Activated T-helper 1 cell treated with anti-CD3 and anti-CD28 coated beads, Interleukin-2, amount 50 U/mL, for 16 hours (primary cell): ENCODE measurements at places on chromosomes 1 and 21.

DNA sequence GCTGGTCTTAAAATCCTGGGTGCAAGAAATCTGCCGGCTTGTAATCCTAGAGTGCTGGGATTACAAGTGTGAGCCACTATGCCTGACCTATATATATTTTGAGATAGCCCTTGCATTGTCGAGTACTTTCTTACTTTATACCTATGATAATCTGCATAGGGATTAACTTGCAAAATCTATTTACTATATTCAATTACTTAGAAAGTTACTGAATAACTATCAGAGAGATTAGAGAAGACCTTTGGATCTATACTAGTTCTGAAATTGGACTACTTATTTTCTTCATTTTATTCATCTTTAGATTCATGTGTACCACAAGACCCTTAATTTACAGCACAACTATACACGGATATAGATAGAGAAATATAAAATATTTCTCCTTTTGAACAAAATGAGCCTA, 1766.0 kb downstream of the NCAM2 start:
- DNase-seq: no peak

DNA sequence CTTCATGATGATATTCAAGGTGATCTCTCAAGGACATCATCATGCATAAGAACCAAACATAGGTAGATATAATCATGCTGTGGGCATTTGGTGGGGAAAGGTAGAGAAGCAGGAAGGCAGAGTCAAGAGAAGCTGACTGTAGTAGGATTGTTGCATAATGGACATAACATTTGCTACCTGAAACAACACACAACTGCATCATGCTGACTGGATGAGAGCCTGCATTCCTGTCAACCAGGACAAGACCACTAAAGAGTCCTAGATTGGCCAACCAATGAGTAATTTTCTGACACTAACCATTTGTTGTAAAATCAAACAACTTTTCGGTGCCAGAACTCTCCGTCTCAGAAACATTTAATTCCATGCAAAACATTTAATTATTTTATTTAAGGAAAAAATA, 377.2 kb downstream of the PLPP3 start:
- no peak for DNase-seq

DNA sequence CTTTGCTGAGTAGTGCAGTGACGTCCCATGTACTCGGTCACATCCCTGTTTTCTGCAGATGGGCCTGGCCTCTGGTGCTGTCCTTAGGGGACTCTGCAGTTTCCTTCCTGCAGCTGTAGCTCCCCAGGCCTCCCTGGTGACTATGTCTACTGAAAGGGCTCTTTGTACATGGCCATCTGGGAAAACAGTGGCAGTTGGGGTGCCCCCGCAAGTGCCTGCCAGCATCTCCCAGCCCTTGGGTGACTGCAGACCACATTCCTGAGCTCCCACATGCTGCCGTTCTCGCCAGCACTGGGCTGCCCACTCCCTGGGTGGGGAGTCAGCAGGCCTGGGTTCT, 37.5 kb upstream of the KCNA10 start:
- no peak for DNase-seq

GRCh38 chr1:227849251-227849650, 33.8 kb downstream of the PRSS38 start:
- no peak for DNase-seq

DNA sequence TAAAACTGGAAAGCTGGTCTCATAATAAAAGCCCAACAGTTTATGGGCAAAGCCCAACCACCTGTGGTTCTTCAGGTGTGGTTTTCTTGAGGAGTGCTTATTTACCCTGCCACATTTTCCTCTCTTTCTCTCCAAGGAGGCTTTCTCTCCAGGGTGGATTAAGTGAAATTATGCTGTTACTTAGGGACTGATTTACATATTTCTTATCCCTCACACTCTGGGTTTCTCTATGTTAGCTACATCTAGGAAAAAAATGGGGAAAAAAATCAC, 4.8 kb downstream of the TBX19 start:
- no peak for DNase-seq

GRCh38 chr1:185568155-185569123, 165.8 kb upstream of the HMCN1 start:
- DNase-seq: no peak

GRCh38 chr1:212228076-212228475, 57.1 kb upstream of the PPP2R5A start:
- no peak for DNase-seq

GRCh38 chr1:231738554-231738953, 112.0 kb downstream of the DISC1 start:
- DNase-seq: no peak

GRCh38 chr1:151536499-151536898, 3.6 kb upstream of the TUFT1 start:
- DNase-seq: no peak

- DNase-seq: no peak
Measured at GRCh38 chr1:191671236-191671635, 487.0 kb upstream of the RGS18 start.

- no peak for DNase-seq
Measured at GRCh38 chr1:88043834-88044233, 640.2 kb upstream of the PKN2 start.

DNA sequence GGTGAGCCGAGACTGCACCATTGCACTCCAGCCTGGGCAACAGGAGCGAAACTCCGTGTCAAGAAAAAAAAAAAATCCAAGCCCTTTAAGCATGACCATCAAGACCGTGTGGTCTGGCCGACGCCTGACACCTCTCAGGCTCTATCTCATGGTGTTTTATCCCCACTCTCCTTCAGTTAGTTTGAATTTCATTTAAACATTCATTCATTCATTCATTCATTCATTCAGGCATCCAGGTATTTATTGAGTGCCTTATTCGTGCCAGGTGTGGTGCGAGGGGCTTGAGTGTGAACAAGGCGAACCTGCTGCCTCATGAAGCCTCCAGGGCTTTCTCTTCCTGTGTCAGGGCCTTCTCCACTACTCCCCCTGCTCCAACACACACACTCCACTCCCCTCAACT, 22.6 kb upstream of the OPRD1 start:
- DNase-seq: no peak

GRCh38 chr1:26791626-26792025, 3.9 kb downstream of the PIGV start:
- DNase-seq: no peak

- no peak for DNase-seq
Measured at GRCh38 chr1:75310067-75310466, 175.9 kb downstream of the LHX8 start.

DNA sequence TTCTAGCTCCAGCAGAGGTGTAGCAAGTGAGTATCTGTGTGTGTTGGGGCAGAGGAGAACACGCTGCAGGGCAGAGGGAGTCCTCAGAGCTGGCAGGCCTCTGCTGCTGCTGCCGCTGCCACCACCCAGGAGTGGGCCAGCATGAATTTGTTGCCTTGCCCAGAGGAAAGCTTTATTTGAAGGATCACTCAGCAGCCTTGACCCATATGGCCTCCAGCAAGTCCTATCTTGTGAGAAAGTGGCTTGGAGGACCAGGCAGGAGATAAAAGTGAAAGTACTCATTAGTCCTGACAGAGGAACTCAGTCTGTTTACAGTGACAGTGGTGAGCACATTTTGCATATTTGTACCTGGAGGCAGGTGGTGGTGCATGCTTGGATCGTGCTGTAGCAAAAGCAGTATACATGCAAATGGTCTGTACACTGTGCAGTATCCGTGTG, 3.1 kb downstream of the TRAF5 start:
- no peak for DNase-seq

DNA sequence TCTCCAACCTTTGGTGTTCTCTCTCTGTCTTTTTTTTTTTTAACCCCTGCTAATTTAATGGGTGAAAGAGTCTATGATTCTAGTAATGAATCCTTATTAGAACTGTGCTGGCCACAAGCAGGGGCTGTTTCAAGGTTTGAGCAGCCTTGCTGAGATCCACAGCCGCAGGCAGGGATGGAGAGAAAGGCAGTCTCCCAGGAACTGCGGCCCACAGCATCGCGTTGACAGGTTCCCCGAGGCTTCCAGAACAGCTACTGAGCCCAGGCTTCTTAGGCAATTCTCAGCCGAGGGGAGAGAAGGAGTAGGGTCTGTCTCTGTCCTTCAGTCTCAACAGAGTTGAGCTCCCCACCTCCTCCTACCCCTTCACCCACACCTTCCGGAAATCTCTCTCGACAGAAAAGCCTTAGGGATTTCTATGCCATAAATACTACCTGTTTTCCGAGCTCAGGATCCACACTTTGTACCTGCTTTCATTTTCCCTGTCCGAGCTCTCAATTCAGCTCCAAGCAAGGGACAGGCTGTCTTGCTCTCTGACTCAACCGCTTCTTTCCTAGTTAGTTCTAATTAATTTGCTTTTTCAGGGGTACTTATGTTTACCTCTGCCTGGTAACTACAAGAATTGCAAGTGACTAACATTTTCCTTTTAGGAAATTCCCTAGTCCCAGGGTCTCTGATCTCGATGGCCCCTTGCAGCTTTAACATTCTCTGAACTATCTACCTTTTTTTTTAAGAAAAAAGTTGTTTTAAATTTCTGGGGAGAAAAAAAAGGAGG, 6.7 kb upstream of the CASZ1 start:
- DNase-seq: no peak

- no peak for DNase-seq
Measured at GRCh38 chr1:5847013-5847659, 145.1 kb downstream of the NPHP4 start.

DNA sequence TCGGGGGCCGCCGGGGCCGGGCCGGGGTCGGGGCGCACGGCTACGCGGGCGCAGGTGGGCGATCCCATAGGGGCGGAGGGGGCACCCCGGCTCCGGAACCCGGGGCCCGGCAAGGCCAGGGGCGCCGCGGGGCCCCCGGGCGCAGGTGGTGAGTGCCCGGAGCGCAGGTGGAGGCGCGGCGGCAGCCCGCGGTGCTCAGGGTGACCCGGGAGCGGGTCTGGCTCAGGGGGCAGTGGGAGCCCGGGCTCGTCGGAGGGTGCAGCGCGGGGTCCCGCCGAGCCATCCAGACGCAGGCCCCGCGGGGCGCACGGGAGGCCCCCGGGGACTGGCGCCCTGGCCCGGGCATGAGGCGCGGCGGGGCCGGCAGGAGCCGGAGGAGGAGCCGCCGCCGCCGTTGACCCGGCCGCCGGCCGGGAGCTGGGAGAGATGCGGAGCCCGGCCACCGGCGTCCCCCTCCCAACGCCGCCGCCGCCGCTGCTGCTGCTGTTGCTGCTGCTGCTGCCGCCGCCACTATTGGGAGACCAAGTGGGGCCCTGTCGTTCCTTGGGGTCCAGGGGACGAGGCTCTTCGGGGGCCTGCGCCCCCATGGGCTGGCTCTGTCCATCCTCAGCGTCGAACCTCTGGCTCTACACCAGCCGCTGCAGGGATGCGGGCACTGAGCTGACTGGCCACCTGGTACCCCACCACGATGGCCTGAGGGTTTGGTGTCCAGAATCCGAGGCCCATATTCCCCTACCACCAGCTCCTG, 489 bp downstream of the CELSR2 start:
- DNase-seq: no peak

DNA sequence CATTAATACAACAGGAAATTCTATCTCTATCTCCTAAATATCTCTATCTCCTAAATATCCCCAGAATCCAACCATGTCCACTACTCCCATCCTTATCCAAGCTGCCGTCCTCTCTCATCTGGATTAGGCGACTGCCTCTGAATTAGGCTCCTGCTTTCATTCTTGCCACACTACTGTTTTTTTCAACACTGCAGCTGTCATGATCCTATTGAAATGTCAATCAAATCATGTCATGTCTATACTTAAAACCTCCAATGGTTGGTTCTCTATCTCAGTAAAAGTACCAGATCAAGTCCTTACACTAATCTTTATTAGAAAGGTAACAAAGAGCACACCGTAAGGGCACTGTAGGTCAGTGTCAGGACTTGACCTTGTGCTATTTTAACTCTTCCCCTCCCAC, 82.0 kb upstream of the NFIA start:
- no peak for DNase-seq

DNA sequence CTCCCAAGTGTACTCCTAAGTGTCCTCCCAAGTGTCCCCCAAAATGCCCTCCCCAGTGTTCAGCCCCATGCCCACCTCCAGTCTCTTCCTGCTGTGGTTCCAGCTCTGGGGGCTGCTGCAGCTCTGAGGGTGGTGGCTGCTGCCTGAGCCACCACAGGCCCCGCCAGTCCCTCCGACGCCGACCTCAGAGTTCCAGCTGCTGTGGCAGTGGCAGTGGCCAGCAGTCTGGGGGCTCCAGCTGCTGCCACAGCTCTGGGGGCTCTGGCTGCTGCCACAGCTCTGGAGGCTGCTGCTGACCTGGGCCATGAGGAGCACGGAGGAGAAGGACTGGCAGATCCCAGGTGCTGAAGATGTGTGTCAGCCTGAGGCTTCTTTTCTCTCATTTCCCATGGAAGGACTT, 993 bp downstream of the LCE5A start:
- no peak for DNase-seq

GRCh38 chr1:100400404-100400803, 48.1 kb downstream of the CDC14A start:
- peak; percentile 25 for DNase-seq

GRCh38 chr1:92795166-92795565, 10.3 kb upstream of the EVI5 start:
- DNase-seq: no peak

- DNase-seq: no peak
Measured at GRCh38 chr1:48657413-48657812, 119.3 kb downstream of the BEND5 start.

DNA sequence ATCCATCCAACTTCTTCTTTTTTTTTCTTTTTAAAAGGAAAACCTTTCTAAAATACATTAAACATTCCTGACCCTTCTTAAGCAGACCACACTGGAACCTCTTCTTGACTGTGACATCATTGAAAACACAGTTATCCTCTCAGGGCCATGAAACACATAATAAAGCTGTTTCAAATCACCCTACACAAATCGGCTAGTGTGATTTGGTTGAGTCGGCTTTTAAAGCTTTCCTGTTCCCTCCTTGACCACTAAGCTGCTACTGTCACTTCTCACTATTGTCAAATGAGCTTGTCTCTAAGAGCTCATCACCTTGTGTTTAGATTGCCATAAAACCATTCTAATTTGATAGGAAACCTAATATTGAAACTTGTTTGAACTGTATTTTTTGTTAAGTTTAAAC, 5.9 kb downstream of the USP24 start:
- no peak for DNase-seq

DNA sequence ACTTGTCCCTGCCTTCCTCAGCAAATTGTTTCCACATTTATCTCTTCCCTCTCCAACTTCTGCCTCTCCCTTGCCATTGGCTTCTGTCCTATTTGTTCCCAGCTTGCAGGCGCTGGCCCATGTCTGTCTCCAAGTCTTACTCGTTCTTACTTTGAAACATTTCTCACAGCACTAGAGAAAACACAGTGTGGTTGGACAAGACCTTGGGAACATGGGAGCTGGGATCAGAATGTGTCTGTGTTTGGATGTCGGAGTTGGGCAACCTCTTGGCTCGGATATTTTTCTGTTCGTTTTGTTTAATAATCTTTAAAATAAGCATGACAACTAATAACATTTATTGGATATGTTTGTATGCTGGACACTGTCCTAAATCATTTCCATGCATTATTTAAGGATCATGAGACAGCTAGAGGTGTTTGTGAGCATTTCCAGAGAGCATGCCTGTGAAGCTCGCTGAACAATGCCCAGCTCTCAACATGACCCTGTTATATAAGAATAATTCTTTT, 5.9 kb upstream of the BRWD1 start:
- no peak for DNase-seq

GRCh38 chr1:17212487-17213121, 7.7 kb downstream of the PADI1 start:
- DNase-seq: peak; percentile 9
